Esophagus muscularis mucosa (tissue), 4 donors: ENCODE measurements at places on chromosomes 6 and 20. TPM values are rescaled to one million over a fixed set of nuclear protein-coding genes. Genes with fewer than 3 reads are reported as not detected.

GRCh38 chr20:44488551-44488950 is 12.9 kb downstream of the TTPAL start:
- H3K4me1 ChIP-seq: peaks cover 22% of the 10 kb centered on the region
- no peak overlapping the region for H3K27ac ChIP-seq
- H3K4me3 ChIP-seq: no peak overlapping the region
- H3K27me3 ChIP-seq: no peaks in the 10 kb centered on the region

DNA sequence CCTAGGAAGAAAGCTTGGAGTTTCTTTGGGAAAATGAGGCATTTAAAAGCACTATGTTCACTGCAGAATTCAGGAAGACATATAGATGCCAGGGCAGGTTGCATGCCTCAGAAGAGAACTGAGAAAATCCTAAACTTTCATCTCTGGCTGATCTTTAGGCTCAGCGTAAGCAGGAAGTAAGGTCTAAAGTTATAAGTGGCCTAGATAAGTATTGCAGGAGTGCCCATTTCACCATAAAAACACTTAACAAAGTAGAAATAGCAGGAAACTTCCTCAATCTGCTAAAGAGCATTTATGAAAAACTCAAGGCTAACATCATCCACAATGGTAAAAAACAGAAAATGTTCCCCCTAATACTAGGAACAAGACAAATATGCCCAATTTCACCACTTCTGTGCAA is 320.3 kb downstream of the BMP2 start:
- no peak for DNase-seq
- H3K27me3 ChIP-seq: no peaks in the 10 kb centered on the region
- H3K36me3 ChIP-seq: no peaks in the 10 kb centered on the region
- no peaks in the 10 kb centered on the region for H3K4me1 ChIP-seq
- no peak overlapping the region for H3K4me3 ChIP-seq

GRCh38 chr6:1439349-1439748 is 50.0 kb downstream of the FOXF2 start:
- no peaks in the 10 kb centered on the region for H3K27me3 ChIP-seq
- no peak overlapping the region for H3K27ac ChIP-seq

GRCh38 chr6:8029243-8029870 is 34.8 kb downstream of the BLOC1S5 start:
- no peaks in the 10 kb centered on the region for H3K36me3 ChIP-seq
- H3K4me1 ChIP-seq: peaks cover 13% of the 10 kb centered on the region
- no peak overlapping the region for H3K27ac ChIP-seq
- no peak for DNase-seq
- no peaks in the 10 kb centered on the region for H3K27me3 ChIP-seq
- H3K4me3 ChIP-seq: no peak overlapping the region

DNA sequence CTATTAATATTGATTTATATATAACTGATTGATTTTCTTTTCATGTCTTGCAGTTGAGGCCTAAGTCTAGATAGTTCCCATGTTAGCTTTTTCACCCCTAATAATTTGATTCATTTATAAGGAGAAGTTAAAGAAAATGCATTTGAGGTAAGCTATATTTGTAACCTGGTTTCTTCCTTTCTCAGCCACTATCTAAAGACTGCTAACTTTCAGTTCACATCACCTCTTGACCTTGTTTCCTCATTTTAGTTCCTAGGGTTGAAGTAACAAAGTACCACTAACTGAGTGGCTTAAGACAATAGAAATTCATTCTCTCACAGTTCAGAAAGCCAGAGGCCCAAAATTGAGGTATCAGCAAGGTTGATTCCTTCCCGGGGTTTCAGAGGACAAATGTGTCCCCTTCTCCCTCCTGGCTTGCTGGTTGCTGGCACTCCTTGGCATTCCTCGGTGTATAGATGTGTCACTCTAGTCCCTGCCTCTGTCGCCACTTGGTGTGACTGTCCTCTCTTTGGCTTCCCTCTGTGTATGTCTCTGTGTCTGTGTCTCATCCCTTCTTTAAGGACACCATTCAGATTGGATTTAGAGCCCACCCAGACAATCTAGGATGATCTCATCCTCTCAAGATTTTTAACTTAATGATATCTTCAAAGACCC is 55.9 kb upstream of the C20orf144 start:
- no peak for DNase-seq
- H3K27me3 ChIP-seq: no peaks in the 10 kb centered on the region
- no peak overlapping the region for H3K27ac ChIP-seq
- no peak overlapping the region for H3K4me3 ChIP-seq
- H3K36me3 ChIP-seq: peaks cover 8% of the 10 kb centered on the region

- peaks cover 16% of the 10 kb centered on the region for H3K4me1 ChIP-seq
- no peaks in the 10 kb centered on the region for H3K36me3 ChIP-seq
- no peak overlapping the region for H3K4me3 ChIP-seq
Measured at GRCh38 chr6:140977403-140977802, 1155.3 kb upstream of the GJE1 start.

GRCh38 chr6:71582820-71583219 is 294.2 kb downstream of the OGFRL1 start:
- no peaks in the 10 kb centered on the region for H3K36me3 ChIP-seq
- no peak overlapping the region for H3K4me3 ChIP-seq
- H3K4me1 ChIP-seq: no peaks in the 10 kb centered on the region
- H3K27ac ChIP-seq: no peak overlapping the region
- DNase-seq: no peak
- no peaks in the 10 kb centered on the region for H3K27me3 ChIP-seq

DNA sequence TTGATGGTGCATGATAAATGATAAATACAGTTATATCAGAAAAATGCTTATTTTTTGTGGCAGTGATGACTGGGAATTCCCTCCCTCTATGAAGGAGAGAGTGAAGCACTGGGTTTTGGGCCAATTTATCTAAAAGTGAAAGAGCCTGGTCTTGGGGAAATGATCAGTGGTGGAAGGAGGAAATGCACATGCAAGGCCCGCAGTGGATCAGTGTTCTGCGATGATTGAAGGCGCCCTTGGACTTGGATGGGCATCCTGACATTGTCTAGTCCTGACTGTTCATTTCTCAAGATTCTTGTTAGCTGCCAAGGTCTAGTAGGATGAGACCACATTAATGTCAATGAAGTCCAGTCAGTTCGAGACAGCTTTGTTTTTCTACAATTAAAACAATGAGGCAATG is 272.0 kb upstream of the SLC35B3 start:
- no peak overlapping the region for H3K27ac ChIP-seq
- H3K36me3 ChIP-seq: no peaks in the 10 kb centered on the region

DNA sequence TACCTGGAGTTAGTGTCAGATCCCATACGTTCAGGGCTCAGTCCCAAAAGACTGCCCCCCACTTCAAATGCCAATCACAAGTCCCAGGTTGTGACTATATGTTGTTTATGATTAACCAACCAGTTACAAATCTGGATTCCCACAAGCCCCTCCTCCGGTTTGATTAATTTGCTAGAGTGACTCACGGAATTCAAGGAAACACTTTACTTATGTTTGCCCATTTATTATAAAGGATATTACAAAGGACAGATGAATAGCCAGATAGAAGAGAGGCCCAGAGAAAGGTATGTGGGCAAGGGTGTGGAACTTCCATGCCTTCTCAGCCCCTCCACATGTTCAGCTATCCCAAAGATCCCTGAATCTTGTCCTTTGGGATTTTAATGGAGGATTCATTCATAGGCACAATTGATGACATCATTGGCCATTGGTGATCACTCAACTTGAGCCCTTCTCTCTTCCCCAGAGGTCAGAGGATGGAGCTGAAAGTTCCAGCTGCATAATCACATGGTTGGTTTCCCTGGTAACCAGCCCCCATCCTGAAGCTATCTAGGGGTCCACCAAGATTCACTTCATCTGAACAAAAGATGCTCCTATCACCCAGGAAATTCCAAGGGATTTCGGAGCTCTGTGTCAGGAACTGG is 2.0 kb downstream of the ECT2L start:
- H3K4me3 ChIP-seq: no peak overlapping the region
- H3K27ac ChIP-seq: no peak overlapping the region
- H3K27me3 ChIP-seq: no peaks in the 10 kb centered on the region
- no peaks in the 10 kb centered on the region for H3K4me1 ChIP-seq
- no peaks in the 10 kb centered on the region for H3K36me3 ChIP-seq
- no peak for DNase-seq

GRCh38 chr20:63220696-63221399 is 4.9 kb upstream of the YTHDF1 start:
- H3K4me3 ChIP-seq: no peak overlapping the region
- peaks cover 18% of the 10 kb centered on the region for H3K27me3 ChIP-seq
- no peaks in the 10 kb centered on the region for H3K36me3 ChIP-seq
- no peak overlapping the region for H3K27ac ChIP-seq

The CAGE1 gene
- not detected for total RNA-seq

The COL10A1 gene
- total RNA-seq: not detected
